ENCODE measurements at places on chromosomes 2 and 18. TPM values are rescaled to one million over a fixed set of nuclear protein-coding genes. Genes with fewer than 3 reads are reported as not detected.

GRCh38 chr18:60092073-60092472, 192.3 kb downstream of the PMAIP1 start:
- no peak for DNase-seq

EML6 gene
- 0.95 TPM for total RNA-seq

ALPI gene
- not detected for total RNA-seq

DNA sequence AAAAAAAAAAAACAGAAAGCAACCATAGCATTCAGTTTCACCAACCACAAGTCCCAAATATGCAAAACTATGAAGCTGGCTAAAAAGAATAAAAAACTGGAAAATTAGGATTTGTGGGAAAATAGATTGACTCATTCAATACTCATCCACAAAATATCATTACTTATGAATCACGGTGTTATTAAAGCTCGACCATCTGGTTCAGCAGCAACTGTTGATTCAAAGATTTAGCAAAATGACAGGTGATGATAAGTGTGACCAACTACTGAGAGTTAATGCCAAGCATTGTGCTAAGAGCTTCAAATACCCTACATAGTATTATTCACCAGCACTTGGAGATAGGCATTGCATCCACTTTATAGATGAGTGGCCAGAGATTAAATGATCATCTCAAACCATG, 26.2 kb upstream of the XDH start:
- DNase-seq, result no peak

MROH2A gene
- total RNA-seq, result not detected

UCN gene
- total RNA-seq, result 3.0 TPM

CRYBA2 gene
- total RNA-seq, result not detected

- no peak for DNase-seq
These were observed 17.4 kb downstream of the ASPRV1 start for GRCh38 chr2:69943843-69944525.

DSC2 gene
- not detected for total RNA-seq

PDE11A gene
- not detected for total RNA-seq
